ENCODE measurements at places on chromosomes 3 and 15.

DNA sequence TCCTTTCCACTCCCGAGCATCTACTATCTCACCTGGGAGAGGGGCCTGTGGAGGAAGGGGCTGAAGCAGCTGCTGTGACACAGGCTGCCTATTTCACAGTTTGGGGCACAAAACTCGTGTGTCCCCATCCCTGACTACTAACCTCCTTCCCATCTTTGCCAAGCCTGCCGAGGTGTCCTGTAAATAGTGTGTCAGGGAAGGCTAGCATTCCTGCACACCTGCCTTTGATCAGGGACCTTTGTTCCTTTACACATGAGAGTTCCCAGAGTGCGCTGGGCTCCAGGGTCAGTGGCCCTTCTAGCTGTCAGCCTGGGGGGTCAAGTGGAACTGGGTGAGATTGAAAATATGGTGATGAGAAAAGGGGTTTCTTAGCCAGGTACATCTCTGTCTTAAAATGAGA is 13.0 kb upstream of the TF start:
- DNase-seq, result no peak

DNA sequence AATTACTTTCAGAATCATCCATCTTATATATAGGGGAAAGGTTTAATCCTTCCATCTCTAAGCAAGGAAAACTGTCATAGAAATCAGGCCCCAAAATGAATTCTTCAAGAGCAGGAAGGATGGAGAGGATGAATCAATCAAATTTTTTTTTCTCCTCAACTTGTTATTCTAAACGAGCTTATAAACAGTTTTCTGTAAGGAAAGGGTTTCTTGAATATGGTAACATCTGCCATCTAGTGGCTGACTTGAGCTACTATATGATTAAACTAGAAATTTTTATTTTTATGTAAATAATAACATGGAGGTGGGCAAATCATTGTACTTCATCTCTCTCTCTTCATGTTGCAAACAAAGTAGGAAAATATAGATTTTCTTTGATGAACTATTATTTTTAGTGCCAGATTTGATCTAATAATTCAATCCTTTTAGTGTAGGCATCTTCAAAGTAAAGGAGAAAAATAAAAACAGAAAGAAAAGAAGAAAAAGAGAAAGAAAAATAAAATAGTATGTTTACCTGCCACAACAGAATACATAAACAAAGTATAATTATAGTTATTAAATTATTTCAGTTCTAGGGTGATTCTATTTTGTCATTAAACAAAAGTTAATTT is 146.6 kb downstream of the SERPINI1 start:
- no peak for DNase-seq

DNA sequence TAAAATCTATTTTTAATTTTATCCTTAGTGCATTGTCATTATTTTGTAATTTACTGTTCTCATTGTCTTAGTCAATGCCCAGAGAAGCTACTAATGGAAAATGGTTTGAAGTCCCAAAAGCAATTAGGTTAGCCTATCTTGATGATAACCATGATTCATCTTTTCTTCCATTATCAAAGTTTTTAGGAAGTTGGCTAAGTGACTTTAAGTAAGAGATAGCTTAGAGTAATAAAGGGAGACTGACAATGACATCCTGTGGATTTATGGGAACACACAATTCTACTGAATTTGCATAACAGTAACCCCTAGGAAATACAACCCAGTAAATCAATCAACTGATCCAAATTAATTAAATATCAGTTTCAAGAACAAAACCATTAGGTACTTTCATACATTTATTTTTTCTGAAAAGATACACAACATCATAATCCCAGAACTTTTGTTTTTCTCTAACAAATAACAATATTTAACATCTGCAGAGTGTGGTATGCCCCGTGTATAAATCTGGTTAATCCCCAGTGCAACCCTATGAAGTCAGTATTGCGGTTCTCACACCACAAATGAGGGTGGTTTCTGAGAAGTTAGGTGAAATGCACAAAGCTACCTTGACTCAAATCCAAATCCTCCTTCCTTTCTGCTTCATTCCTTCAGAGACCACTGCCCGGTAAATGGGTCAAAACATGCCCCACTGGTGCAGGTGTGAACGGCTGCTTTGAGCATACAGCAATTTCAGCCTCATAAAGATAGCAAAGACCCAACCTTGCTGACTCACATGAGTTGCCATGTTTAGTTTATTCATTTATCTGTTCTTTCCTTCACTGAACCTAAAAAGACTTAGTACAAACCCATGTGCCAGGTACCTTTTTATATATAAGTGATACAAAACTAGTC is 202.1 kb downstream of the TBL1XR1 start:
- DNase-seq, result no peak

DNA sequence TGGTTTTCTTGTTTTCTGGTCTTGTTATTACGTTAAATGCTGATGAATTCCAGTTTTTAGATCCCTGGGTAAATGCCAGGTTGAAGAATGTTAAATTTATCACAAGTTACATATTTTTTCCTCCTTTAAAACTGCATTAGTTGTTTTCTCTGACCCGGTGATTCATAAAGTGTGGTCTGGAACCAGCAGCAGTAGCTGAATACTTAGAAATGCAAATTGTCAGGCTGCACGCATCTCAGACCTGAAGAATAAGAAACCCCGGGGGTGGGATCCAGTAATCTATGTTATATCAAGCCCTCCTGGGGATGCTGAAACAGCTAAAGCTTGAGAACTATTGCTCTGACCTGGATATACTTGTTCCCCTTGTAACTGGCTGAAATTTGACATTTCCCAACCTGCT is 69.1 kb downstream of the PEX5L start:
- peak; percentile 13 for DNase-seq

DNA sequence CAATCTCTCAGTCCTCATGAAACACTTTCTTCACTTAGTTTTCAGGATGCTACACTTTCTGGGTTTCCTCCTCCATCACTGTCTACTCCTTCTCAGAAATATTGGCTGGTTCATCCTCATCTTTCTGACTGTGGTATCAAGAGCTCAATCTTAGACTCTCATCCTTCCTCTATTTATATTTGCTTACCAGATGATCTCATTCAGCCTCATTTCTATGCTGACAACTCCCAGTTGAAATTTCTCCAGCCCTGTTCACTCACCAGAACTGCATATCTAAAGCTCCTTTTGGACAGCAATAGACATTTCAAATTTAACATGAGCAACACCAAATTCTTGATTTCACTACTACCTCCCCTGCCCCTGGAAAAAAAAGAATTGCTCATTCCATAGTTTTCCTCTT is 48.0 kb upstream of the FBN1 start:
- no peak for DNase-seq

DNA sequence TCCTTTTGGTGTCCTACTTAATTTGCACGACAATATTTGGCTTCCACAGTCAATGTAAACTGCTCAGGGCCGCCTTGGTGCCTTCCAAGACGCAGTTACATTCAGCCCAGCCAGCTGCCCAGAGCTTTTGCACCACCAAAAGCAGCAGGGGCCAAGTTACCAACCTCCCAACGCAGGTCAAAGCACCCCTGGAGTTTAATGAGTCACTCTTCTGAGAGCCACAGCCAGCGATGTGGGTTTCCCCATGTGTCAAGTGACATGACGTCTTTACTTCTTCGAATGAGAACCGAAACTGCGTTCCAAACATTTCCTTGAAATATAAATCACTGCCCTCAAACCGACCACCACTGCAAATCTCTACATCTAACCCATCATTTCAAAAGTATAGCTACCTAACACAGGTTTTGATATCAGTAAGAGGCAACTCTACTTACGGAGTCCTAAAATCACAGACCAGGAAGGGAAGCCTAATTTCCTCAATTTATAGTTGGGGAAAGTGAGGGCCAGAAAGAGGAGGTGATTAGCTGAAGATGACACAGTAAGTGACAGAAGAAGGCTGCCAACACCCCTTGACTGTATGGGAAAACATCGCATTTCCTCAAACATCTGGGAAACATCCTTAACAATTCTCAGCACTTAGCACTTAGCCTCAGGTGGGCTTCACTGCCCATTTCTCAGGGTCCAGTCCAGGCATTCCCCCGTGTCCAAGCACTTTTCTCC is 24.5 kb downstream of the MB21D2 start:
- DNase-seq, result no peak

- peak; percentile 71 for DNase-seq
Observed at GRCh38 chr15:98113327-98113726, 152.8 kb downstream of the ARRDC4 start.

DNA sequence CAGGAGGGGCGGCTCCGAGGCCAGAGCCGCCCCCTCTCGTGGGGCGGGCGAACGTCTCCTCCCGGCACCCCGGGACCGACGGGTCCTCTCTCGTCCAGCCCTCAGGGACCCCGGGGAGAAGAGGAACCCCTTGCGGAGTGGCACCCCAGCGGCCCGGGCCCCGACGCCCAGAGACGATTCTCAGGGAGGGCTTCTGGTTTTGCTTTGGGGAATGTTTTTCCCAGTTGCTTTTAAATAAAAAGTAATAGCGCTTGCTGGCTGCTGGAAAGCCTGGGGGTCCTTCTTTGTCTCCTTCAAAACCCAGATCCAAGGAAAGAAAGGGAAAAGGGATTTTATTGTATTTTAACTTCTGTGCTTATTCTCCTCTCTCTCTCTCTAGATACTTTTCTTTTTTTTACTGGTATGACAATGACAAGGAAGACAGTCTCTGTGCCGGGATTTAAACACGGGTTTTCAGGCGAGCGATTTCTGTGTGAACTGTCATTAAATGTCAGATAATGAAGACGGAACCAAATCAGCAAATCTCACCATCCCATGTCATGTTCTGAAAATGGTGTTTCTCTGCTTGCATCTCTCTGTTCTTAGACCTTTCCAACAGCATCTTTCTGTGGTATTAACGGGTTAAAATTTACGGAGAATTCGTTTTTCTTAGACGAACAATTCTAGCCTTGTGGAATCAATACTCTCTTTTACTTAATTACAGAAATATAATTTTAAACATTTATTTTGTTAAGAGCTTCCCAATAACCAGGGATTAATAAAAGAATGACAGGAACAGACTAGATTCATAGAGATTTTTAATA is 530 bp upstream of the PCOLCE2 start:
- no peak for DNase-seq

- peak; percentile 43 for DNase-seq
Observed at GRCh38 chr3:124928333-124929202, 6.0 kb downstream of the MUC13 start.

- DNase-seq, result no peak
Observed at GRCh38 chr3:36558961-36559360, 178.7 kb downstream of the STAC start.

DNA sequence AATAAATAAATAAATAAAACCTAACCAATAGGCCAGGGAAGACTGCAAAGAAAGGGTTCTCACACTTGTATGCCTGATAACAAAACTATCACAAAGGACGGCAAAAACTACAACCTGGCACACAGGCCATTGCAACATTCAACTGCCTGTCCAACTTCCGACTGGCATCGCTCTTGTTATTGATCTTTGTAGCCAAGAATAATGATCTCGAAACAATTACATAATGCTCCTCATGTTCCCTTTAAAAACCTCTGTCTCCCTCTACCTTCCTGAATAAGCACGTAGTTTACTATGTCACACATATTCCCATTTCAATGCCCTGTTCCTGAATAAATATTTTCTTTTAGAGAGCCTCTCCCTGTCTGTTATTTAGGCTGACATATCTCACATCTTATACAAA is 74.3 kb downstream of the B3GNT5 start:
- DNase-seq, result no peak

DNA sequence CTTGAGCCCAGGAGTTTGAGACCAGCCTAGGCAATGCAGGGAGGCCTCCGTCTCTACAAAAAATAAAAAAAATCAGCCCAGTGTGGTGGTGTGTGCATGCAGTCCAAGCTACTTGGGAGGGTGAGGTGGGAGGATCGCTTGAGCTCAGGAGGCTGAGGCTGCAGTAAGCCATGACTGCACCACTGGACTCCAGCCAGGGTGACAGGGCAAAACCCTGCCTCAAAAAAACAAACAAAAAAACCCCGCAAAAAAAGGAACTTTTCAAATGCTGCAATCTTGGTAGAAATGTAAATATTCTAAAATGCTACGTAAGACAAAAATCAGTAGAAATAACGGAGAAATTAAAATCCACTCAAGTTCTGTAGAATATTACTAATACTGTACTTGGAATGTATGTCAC is 108.1 kb upstream of the MELTF start:
- DNase-seq, result no peak

DNA sequence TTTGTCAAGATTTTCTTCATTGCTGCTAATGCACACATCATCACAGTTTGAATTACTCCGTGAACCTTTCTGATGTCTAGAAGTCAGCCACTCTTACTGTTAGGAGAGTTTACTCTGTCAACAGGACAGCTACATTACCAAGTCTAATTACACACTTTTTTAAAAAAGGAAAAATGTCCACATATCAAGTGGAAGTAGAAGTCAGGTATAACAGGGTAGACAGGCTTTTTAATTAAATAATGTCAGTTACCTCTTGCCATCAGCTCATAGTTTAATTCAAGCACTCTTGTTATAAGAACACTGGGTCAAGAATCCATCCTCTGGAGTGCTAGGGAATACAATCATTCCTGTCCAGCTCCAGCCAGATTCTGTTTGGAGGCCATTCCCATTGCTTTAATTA is 232.8 kb downstream of the TAFA4 start:
- DNase-seq, result no peak

DNA sequence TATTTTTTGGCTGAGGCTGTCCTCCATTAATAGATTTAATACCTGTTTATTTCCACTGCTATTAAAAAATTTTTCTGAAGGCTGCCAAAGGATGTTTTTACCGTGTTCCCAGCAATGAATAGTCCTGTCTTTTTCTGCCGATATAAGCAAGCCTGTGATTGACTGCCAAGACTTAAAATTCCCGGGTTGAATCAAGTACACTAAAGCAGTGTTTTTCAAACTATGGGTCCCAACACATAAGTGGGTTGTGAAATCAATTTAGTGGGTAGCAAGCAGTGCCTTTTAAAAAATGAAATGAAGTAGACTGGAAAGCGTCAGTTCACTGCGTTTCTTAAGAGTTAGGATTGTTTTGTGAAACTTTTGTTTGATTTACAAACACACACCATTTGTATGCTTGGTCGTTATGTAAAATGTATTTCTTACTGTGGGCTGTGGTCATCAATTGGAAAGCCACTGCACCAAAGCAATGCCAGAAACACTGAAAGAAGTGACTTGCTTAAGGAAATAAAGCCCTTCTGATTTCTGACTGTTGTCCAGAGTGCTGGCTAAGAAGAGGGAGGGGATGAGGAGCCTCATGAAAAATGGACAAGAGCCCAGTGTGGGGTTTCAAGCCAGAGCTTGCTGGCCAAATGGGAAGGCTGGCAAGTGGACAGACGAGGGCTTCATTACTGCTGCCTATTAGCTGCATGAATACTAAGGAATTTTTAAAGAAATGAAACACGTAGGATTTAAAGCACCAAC is 206.0 kb downstream of the THRB start:
- no peak for DNase-seq

Measured in fibroblast of skin of left quadriceps (primary cell).